ENCODE measurements at places on chromosomes 1 and 21.

DNA sequence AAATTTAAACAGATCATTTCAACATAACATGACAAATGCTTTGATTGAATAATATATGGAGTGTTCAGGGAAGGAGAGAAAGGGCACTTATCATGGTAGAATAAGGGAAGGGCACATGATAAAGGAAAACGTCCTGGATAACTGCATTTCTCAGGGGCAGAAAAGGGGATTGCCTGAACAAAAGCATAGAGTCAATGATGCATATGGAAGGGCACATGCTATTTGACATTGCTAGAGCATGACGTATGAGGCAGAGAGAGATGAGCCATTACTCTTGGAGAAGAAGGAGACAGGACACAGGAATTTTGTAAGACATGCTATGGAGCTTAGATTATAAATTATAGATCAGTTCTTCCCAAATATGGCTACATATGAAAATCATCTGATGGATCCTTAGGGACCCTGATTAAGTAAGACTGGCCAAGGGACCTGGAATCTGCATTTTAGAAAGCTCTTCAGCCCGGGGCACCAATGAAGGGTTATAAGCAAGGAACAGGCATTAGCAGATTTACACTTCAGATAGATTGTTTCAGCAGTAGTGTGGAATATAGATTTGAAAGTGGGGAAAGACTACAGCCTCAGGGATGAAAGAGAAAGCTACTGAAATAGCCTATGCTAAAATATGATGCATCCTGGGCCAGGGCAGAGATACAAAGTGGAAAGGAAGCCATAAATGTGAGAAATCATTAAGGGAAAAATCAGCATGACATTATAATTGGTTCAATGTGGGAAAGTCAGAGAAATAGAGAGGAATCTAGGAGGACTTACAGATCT, 21.3 kb downstream of the FMO2 start:
- DNase-seq: no peak

DNA sequence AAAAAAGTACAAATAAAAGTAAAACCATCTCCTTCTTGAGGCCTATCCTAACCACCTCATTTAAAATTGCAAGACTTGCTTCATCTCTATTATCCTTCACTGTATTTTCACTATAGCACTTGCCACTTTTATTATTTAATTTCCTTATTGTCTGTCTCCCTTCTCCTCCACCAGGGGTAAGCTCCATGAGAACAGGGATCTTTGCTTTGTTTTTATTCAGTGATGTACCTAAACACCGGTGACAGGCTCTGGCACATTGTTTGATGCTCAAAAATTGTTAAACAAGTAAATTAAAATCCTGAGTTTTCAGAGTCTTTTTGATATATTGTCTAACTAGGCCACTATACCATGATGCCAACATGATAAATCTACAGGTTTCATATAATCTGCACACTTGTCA, 17.2 kb upstream of the SPEN start:
- DNase-seq: no peak

DNA sequence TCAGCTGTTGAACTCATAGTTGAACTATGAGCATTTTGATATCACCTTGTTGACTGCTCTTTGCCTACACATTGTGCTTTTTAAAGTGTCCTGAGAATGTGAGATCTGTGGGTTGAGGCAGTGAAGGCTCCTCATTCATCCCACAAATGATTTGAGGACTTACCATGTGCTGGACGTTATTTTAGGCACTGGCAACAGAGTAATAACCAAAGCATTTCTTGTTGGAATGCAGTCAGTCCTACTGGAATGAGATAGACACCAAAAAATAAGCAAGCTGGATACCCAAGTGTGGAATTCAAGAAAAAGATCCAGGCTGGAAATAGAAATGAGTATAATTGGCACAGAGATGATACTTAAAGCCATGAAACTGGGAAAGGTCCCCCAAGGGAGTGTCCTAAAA, 73.4 kb downstream of the ZP4 start:
- DNase-seq: no peak

GRCh38 chr1:11538886-11539285, 59.9 kb downstream of the DISP3 start:
- no peak for DNase-seq
